ENCODE measurements at places on chromosomes 5 and 9.

GRCh38 chr5:153490118-153491037 is at the start of gene GRIA1:
Gene GRIA1 (plus strand): TSS chr5:153490670.
- DNase-seq, result no peak

DNA sequence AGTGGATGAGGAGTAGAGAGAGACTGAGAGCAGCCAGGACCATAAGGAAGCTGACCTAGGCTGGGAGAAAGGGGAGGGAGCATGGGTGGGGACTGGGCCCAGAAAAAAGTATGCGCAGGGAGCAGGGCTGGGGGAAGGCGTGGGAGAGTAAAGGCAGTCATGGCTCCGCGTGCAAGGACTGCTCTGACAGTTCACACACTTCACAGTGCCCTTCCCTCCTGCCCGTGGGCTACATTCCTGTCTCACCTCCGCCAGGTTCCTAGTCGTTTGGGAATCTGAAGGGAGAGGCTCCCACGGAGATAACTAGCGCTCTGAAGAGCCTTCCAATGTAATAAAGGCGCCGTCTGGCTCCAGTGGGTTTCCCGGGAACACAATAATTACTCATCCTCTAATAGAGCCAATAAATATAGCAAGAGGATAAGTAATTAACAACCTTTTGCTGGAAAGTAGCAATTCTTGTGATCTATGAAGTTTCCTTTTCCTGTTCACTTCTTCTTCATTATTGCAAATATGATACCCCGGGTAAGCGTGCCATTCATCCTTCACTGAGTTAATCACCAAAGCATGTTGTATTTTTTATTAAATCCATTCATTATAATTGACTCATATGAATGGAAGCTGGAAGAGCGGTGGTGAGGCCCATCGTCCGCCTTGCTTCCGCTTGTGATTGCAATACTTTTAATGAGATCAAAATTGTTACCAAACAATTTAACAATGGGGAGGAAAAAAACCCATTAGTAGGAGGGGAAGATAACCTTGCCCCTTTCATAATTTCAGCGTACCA is 39.3 kb downstream of the TTLL11 start:
- no peak for DNase-seq

DNA sequence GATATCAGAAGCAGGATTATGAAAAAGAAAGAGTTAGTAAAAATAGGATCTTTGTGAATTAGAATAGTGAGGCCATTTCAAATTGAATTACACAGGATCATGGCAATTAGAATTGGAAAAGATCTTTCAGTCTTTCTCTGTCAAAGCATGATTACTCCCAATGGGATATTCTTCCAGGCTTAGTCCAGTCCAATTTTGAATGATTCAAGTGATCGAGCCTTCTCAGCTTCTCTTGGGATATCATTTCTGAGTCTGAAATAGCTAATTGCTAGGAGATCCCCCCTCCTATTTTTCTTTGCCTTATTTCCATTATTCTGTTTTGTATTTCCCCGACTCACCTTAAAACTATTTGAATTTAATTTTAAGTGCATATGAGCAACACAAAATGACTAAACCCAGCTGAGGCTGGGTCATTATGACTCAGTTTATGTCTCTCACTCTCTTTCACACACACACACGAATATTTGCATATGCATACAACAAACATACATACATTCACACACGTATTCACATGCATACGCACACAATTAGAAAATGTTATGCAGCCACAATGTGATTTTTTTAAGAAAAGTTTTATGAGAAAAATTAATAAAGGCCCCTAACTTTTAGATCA is 34.8 kb upstream of the EFNA5 start:
- DNase-seq, result no peak

GRCh38 chr5:58285900-58286299 is 174.0 kb downstream of the PLK2 start:
- no peak for DNase-seq

GRCh38 chr5:116559239-116559638 is 15.4 kb downstream of the SEMA6A start:
- no peak for DNase-seq

GRCh38 chr9:30575691-30576090 is 1808.8 kb upstream of the ACO1 start:
- DNase-seq, result no peak

Data from hematopoietic multipotent progenitor cell treated with erythropoietin and hydrocortisone succinate and interleukin-3 and kit ligand, for 15 days (in vitro differentiated cells).